ENCODE measurements at places on chromosomes 1 and 21.
A peak's percentile ranks its signal among the peaks of the same experiment; 100 is the strongest.

GRCh38 chr1:212458817-212459216 is 26.1 kb downstream of the NENF start:
- peak; percentile 33 for DNase-seq

- DNase-seq: no peak
Measured at GRCh38 chr1:186864296-186864695, 35.5 kb downstream of the PLA2G4A start.

GRCh38 chr1:246213036-246213435 is 294.0 kb downstream of the SMYD3 start:
- DNase-seq: no peak

- no peak for DNase-seq
Measured at GRCh38 chr1:2014741-2015735, 4.1 kb upstream of the GABRD start.

DNA sequence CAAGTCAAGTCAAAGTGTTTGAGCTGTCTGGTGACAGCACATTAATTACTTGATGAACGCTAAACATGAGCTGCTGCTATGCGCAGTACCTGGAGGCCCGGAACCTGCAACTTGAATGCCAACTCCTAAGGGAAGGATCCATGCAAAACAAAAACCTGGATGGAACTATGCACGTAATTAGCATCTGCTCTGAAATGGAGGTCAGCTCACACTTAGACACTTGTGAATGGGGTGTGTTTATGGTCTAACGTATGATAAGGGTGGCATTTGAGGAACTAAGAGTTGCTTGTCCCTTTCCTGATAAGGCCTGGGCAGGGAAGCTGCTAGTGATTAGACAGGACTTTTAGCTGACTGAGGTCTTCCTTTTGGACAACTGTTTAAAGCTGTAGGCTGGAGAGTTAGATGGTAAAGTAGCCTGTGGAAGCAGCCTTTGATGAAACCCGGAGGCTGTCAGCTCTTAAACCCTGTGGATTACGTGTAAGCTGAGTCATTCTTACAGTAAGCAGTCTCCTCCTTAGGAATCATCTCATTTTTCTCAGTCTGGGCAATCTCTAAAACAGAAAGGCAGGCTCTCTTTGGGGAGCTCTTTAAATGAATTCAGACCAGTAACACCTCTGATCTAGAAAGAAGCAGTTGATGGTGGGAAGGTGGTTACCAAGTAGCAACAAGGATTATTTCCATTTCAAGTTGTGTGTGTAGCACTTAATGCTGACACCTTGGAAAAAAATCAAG is 6.8 kb downstream of the TENT5C start:
- peak; percentile 17 for DNase-seq

DNA sequence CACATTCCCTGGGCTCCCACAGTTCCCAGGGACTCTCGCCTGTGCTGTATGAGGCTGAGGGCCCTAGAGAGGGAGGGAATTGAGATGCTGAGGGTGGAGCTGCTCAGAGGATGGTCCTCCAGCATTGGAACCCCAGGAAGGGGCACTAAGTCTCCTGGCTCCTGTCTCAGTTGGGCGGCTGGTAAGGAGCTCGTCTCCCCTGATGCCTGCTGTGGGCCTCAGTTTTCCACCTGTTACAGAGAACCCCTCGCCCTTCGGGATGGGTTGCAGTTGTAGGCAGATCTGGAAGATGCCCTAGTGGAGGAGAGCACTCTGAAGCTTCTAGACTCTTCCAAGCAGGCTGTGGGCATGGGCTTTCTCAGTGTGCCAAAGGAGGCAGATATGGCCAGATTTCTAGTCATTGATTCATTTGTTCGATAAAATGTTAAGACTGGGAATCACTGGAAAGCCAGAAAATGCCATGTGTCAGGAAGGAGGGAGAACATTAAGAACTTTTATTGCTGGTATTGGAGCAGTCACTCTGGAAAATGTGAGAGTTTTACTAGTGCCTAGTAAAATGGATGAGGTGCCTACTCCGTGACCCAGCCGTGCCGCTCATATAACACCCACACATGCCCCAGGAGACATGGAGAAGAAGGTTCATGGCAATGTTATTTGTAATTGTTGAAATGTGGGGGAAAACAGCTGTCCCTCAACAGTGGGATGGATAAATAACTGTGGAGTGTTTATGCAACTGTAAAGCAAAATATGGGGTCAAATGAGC is 828 bp upstream of the MYBPH start:
- DNase-seq: peak; percentile 36

DNA sequence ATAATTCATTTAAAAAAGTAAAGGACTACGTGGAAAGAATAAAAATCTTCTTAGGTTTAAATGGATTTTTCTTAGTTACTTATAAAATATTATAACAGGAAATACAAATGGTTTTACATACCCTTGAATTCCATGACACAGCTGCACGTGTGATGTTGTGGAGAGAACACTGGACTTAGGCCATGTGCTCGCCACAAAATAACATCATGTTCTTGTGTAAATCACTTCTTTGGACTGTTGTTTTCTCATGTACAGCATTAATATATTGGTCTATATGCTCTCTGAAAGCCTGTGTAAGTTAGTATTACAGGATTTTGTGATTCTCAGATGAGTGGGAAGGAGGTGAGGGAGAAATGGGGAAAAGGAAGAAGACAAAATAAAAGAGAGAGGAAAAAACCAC is 228.2 kb downstream of the DNM3 start:
- no peak for DNase-seq
